Esophagus (tissue), 2 donors: ENCODE measurements at places on chromosomes 3 and 15. TPM values are rescaled to one million over a fixed set of nuclear protein-coding genes. Genes with fewer than 3 reads are reported as not detected.

ZNF592 gene
- polyA plus RNA-seq = 4.8 TPM

FXR1 gene
- 41.9 TPM for polyA plus RNA-seq

MINAR1 gene
- polyA plus RNA-seq = 0.11 TPM

CFAP91 gene
- 0.45 TPM for polyA plus RNA-seq

ANKUB1 gene
- not detected for polyA plus RNA-seq

ZPLD1 gene
- polyA plus RNA-seq = not detected

COL8A1 gene
- 1.4 TPM for polyA plus RNA-seq

CLDN1 gene
- 28.8 TPM for polyA plus RNA-seq

FAM107A gene
- polyA plus RNA-seq = 6.3 TPM

SLC25A36 gene
- polyA plus RNA-seq = 10.4 TPM

SLC6A11 gene
- polyA plus RNA-seq = 6.1 TPM

CGGBP1 gene
- polyA plus RNA-seq = 24.9 TPM

GRAMD1C gene
- polyA plus RNA-seq = 21.1 TPM

MASP1 gene
- polyA plus RNA-seq = 0.93 TPM

SI gene
- polyA plus RNA-seq = not detected

STRIT1 gene
- polyA plus RNA-seq = 0.14 TPM

MCF2L2 gene
- 0.26 TPM for polyA plus RNA-seq

DGKG gene
- polyA plus RNA-seq = 0.88 TPM

SLC28A1 gene
- 0.08 TPM for polyA plus RNA-seq

OR5K3 gene
- not detected for polyA plus RNA-seq

UBAP1L gene
- 5.7 TPM for polyA plus RNA-seq

MRAS gene
- polyA plus RNA-seq = 1.2 TPM

CLDN18 gene
- 0.05 TPM for polyA plus RNA-seq

GPR27 gene
- 1.4 TPM for polyA plus RNA-seq

NOX5 gene
- polyA plus RNA-seq = 0.29 TPM

TGM5 gene
- 9.5 TPM for polyA plus RNA-seq
